ENCODE measurements at places on chromosomes 12 and 14.

GRCh38 chr14:83170165-83170564, 1636.5 kb upstream of the SEL1L start:
- no peak for DNase-seq

- no peak for DNase-seq
Measured at GRCh38 chr14:37945959-37946358, 261.7 kb upstream of the SSTR1 start.

DNA sequence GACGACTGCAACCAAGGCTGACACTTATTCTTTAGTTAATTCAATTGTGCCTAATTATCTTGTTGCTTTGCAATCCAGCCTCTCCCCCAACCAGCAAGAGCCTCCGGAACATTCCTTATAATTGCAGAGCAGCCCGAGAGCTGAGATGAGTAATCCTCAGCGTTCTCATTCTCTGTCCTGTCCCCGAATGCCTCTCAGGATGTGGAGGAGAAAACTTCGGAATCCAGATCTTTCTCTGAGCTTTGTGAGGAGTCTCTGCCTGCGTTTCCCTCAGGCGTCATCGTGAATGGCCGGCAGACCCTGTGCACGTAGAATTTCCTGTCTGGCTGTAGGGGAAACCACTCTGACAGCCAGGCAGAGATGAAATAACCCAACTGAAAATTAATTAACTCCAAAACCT, 160.5 kb upstream of the DIO3 start:
- DNase-seq, result no peak

GRCh38 chr12:46572644-46573346, 200.2 kb upstream of the SLC38A2 start:
- DNase-seq, result no peak

GRCh38 chr14:59126714-59127436, 61.6 kb upstream of the DAAM1 start:
- no peak for DNase-seq

GRCh38 chr12:95073698-95074520, 491 bp upstream of the NR2C1 start:
- DNase-seq, result no peak

DNA sequence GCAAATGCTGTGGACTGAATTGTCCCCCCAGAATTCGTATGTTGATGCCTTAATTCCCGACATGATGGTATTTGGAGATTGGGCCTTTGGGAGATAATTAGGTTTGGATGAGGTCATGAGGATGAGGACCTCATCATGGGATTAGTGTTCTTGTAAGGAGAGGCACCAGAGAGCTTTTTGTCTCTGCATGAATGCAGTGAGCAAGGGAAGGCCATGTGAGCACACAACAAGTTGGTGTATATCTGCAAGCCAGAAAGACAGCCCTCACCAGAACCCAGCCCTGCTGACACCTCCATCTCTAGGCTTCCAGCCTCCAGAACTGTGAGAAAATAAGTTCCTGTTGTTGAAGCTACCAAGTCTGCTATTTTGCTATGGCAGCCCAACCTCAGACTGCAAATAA, 51.9 kb upstream of the SMCO2 start:
- DNase-seq, result no peak

DNA sequence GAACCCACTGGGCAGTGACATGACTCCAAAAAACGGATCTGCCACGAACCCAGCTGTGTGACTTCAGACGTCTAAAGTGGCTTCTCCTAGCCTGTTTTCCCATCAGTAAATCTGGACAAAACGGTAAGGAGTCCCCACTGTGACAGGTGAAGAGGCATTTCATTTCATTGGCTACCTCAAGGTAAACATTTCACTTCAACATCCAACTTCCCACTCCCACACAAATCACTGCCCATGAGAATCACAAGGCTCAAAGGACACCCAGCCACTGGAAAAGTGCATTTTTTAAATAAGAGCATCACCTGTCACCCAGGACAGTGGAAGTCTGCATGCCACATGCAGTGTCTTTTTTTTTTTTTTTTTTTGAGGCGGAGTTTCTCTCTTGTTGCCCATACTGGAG, 27.9 kb downstream of the HSP90AA1 start:
- DNase-seq, result no peak

GRCh38 chr12:24770821-24771220, 178.1 kb downstream of the BCAT1 start:
- no peak for DNase-seq

DNA sequence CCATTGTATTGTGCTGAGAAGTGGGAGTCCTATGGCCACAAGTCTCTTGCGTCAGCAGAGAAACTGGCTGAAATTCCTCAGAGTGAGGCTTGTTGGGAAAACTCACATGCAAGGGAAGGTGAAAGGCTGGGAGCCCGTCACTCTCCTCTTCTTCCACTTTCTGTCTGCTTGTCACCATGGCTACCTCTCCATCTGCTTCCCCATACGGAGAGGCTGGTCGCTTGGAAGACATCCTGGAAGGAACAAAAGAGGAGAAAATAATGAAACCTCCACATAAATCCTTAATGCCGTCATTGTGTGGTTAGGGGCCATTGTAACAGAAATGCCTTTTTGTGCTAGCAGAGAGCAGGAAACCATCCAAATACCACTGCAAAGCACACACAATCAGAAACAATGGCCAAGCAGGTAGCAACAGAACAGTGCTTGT, 53.7 kb downstream of the SOX5 start:
- DNase-seq, result no peak

GRCh38 chr12:86139671-86140070, 116.5 kb downstream of the MGAT4C start:
- no peak for DNase-seq

GRCh38 chr12:108519558-108519957, 4.5 kb downstream of the FICD start:
- DNase-seq, result no peak

DNA sequence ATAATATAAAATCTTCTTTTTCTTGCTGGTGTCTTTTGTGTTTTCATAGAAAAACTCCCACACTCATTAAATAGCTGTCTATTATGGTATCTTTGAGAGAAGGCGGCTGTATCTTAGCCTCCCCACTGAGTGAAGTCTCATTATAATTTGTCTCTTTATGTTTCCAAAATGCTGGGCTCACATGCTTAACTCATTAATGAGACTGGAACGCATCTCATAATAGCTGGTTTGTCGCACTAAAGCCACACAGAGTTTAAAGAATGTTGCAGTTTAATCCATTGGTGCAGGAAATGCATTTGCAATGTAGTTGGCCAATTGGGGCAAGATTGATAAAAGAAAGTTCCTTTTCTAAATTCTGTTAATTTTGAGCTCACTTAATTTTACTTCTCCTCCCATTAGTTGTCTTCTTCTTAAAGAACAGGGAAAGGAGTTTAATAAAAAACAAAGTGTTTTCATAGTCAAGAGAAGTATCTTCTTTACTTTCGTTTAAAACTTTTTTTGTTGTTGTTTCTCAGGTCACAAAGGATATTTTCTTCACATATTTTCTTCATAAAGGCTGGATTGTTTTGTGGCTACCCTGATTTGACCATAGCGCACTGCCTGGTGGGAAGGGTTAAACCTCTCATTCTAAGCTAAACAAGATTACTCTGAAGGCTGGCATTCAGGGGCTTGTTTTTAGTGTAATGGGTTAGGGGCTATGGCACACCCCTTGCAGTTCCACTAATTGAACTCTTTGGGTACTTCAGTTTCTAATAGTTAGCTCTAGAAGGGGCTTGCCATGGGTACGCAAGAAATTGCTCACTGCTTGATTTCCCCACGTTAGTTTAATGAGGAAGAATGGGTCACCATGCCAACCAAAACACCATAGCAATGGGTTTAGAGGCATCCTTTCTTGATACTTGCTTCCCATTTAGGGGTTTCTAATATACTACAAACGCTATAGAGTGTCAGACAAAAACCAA, 197.0 kb downstream of the TMTC2 start:
- DNase-seq, result no peak

- no peak for DNase-seq
Measured at GRCh38 chr12:103279444-103279843, 216.3 kb downstream of the C12orf42 start.

DNA sequence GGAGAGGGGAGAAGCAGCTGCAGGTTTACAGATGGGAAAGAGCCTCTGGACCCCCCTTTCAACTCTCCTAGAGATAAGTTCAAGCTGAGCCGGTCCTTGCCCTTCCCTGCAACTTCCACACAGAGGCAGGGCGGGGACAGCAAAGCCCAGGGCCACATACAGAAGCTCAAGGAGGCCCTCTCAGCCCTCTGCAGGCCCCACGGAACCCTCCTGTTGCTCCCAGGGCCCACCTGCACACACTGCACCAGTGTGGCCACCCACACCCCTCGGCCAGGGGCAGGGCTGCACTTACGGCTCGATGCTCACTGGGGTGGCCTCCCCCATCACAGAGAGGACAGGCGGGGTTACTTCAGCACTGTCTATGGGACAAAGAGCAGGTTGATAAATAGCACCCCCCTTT, 13.0 kb upstream of the PNMA1 start:
- DNase-seq, result no peak

- DNase-seq, result no peak
Measured at GRCh38 chr12:116144384-116144783, 133.1 kb downstream of the MED13L start.

Data from activated T-cell treated with anti-CD3 and anti-CD28 coated beads for 4 hours (primary cell).